ENCODE measurements at places on chromosomes 3 and 15.

GRCh38 chr3:52420388-52420787, 24.5 kb downstream of the SEMA3G start:
- no peak for DNase-seq

- DNase-seq: no peak
Measured at GRCh38 chr15:38610748-38611147, 46.1 kb upstream of the RASGRP1 start.

GRCh38 chr3:137020315-137020714, 62.5 kb downstream of the IL20RB start:
- no peak for DNase-seq

DNA sequence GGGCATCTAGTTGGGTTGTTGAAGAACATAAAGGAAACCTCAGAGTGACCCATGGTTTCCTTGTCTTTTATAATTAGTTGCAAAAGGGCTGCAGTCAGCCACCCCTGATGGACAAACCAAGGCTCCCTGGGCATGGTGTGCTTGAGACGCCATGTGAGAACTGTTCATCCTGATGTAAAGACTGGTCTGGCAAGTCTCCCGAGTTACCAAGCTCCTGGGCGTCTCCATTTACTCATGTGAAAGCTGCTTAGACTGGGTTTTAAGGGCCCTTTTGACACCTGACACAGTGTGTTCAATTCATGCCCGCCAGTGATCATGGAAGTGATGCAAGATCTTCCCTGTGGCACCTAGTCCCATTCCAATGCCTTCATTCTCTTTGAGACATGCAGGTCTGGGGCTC, 49.4 kb downstream of the GRK7 start:
- DNase-seq: no peak

GRCh38 chr15:70507772-70508371, 255.5 kb downstream of the UACA start:
- DNase-seq: no peak

DNA sequence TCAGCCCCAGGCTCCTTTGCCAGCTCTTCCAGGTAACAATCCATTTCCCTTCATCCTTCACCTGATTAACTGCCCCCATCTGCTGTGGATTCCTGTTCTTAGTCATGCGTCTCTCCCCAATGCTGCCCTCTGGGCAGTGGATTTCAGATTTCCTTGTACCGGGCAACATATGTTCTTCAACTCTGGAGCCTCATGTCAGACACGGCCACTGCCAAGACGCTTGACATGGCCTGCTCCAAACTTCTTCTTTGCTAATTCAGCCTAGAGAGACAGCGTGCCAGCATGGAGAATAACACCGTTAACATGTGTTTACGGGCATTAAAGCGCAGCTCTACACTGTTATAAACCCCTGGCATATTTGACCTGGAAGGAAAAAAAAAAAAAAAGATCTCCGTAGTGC, 1035.1 kb upstream of the NR2F2 start:
- no peak for DNase-seq

DNA sequence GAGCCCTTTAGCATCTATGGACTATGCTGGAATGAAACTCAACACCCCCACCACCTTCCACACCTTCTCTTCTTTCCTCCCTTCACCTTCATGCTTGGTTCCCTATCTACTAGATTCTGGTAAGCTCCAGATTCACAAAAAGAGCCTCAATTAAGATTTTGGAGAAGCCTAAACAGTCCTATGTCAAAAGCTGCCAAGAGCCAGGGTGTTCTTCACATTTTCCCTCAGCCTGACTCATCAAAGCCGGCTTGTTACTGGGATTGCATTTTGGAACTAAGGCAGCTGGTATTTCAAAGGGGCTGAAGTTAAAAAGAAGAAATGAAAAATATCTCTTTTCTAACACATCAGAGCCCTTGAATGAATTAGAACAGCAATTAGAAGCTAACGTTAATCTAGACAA, 247.7 kb downstream of the MYRIP start:
- DNase-seq: no peak

DNA sequence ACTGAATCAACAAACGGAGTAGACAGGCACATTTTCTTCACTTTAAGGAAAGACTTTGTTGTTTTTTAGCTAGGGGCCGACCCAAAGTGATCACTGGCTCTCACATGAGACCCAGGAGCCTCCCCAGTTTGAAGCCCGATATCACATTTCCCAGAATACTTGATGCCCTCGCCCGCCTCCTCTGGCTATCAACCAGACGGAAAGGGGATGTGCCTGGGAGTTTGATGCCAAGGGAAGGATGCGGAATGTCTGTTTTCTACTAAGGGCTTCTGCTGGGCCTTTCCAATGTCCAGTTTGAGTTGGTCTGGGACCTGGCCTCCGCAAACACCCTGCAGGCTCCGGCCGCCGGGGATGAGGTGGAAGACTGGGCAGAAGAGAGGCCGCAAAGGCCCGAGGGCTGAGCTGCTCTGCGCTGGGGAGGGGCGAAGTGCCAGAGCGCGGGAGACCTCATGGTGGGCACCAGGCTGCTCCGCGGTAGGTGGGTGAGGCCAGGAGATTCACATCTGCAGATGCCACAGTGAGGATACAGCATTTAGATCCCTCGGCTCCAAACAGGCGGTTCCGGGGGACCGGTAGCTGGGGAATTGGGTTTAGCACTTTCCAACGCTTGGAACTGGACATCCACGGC, 491 bp upstream of the ZNF774 start:
- DNase-seq: peak; percentile 28
